ENCODE measurements at places on chromosomes 7 and 10. TPM values are rescaled to one million over a fixed set of nuclear protein-coding genes. Genes with fewer than 3 reads are reported as not detected.

DNA sequence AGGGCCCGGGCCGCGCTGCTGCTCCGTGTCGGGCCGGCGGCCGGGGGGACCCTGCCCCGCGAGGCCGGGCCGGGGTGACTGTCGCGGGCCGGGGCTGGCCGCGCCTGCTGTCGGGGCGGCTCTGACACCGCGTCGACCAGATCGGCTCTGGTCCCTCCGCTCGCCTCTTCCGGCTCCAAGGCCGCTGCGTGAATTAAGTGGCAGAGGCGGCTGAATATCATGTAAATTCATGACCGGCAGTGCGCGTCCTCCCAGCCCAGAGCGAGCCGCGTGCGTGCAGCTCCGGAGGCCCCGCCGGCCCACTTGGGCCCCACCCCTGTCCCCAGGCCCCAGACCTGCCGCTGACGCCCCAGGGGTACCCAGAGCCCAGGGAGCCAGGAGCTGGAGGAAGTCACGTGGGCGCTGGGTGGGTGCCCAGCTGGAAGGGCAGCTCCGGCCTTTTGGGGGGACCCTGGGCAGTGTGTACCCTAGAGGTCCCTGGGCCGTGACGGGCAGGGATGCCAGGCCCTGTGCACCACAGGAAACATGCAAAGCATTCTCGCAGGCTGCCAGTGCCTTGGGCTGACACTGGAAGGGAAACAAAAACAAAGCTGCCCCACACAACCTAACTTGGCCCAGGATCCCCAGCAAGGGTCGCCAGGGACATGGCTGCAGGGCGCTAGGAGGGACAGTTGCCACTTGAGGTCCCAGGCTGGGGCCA is 584.0 kb upstream of the MKI67 start:
- H3K4me3 ChIP-seq: no peak overlapping the region
- no peak for DNase-seq
- H3K4me1 ChIP-seq: no peaks in the 10 kb centered on the region
- H3K27me3 ChIP-seq: peaks cover 44% of the 10 kb centered on the region

GRCh38 chr10:78070726-78071125 is 37.1 kb downstream of the RPS24 start:
- DNase-seq: no peak
- no peaks in the 10 kb centered on the region for H3K36me3 ChIP-seq
- no peak overlapping the region for H3K27ac ChIP-seq
- no peak overlapping the region for H3K4me3 ChIP-seq
- H3K4me1 ChIP-seq: no peaks in the 10 kb centered on the region

Gene AKR1B15
- total RNA-seq: not detected

DNA sequence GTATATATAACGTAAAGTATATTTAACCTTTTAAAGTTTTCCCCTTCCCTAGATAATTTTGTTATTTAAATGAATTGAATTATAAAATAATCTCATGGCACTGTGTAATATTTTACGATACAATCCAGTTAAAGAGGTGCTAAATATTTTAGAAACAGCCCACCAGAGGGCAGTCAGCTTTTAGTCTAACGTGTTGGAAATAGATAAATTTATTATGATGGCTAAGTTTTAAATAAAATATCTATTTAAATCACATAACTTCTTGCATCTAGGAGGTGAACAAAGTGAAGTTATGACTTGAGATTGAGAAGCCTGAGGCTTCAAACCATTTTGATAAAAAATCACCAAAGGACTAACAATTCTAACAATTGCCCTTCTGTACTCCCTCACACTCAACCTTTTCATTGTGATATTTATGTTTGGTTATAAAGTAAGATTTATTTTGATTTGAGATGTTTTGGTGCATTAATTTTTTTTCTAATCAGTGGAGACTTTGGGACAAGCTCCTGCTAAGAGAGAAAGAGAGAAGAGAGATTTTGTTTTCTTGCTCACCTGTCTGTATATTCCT is 171.5 kb upstream of the SP4 start:
- peaks cover 45% of the 10 kb centered on the region for H3K27me3 ChIP-seq
- no peak overlapping the region for H3K4me3 ChIP-seq
- no peaks in the 10 kb centered on the region for H3K36me3 ChIP-seq
- peaks cover under 1% of the 10 kb centered on the region for H3K4me1 ChIP-seq

Gene STAMBPL1
- total RNA-seq: 49.4 TPM

All from spleen (tissue), 13 donors.